ENCODE measurements at places on chromosomes 11 and 22. TPM values are rescaled to one million over a fixed set of nuclear protein-coding genes. Genes with fewer than 3 reads are reported as not detected.

The FBXO7 gene
- 92.6 TPM for total RNA-seq

The CALCA gene
- total RNA-seq, result not detected

The CBLIF gene
- total RNA-seq, result not detected

The ZNF280A gene
- total RNA-seq, result not detected

The LRRN4CL gene
- total RNA-seq, result 0.40 TPM

The IMMP1L gene
- 23.4 TPM for total RNA-seq

The OR52R1 gene
- not detected for total RNA-seq
